ENCODE measurements at places on chromosomes 16 and 17. TPM values are rescaled to one million over a fixed set of nuclear protein-coding genes. Genes with fewer than 3 reads are reported as not detected.
A peak's percentile ranks its signal among the peaks of the same experiment; 100 is the strongest.

DNA sequence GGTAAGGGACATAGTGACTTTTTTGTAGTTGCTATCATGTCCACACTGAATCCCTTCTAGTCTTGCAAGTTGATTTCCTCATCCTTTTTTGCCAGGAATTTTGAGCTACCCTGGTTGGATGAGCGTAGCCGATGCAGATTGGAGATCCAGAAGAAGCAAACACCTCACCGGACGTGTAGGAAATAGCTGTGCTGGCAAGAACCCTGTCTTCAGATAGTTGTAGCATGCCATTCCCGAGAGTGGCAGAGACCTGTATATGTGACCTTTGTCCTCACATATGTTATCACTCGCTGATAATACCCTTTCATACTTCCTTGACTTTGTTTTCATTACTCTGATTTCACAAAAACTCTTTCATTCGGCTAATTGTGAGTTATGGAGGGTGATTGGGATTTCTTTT is 6.2 kb upstream of the CASC3 start:
- DNase-seq, result no peak

- no peak for DNase-seq
These were observed 12.5 kb upstream of the ANKRD40CL start for GRCh38 chr17:50779747-50780353.

Gene SIRT7
- 14.5 TPM for total RNA-seq

- DNase-seq, result no peak
These were observed 16.0 kb downstream of the C17orf100 start for GRCh38 chr17:6667516-6667915.

GRCh38 chr16:28910086-28911031 is 14.7 kb downstream of the RABEP2 start:
- no peak for DNase-seq

DNA sequence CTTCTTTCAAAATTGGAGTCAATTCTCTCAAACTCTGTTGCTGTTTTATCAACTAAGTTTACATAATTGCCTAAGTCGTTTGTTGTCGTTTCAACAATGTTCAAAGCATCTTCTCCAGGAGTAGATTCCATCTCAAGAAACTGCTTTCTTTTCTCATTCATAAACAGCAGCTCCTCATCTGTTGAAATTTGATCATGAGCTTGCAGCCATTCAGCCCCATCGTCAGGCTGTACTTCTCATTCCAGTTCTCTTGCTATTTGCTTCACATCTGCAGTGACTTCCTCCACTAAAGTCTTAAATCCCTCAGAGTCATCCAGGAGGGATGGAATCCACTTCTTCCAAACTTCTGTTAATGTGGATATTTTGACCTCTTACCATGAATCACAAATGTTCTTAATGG is 230.6 kb downstream of the IRF8 start:
- no peak for DNase-seq

Gene TP53TG3F
- total RNA-seq, result not detected

Gene CLEC3A
- total RNA-seq, result not detected

Gene LCAT
- total RNA-seq, result 15.9 TPM

Gene CDR2L
- 23.9 TPM for total RNA-seq

GRCh38 chr17:6464446-6465041 is 20.3 kb downstream of the PIMREG start:
- no peak for DNase-seq

- DNase-seq, result no peak
These were observed 1.6 kb upstream of the SMARCD2 start for GRCh38 chr17:63843910-63844677.

Gene NRN1L
- total RNA-seq, result not detected

- DNase-seq, result no peak
These were observed 29.6 kb downstream of the SGSM2 start for GRCh38 chr17:2366747-2367494.

- DNase-seq, result no peak
These were observed 36.1 kb upstream of the SLC25A19 start for GRCh38 chr17:75325348-75325747.

Gene ITGAL
- 0.65 TPM for total RNA-seq

GRCh38 chr16:14427371-14427948 is 202.6 kb downstream of the PARN start:
- DNase-seq, result peak; percentile 13

Gene NETO2
- total RNA-seq, result 9.4 TPM

Gene ARHGAP23
- total RNA-seq, result 69.4 TPM

DNA sequence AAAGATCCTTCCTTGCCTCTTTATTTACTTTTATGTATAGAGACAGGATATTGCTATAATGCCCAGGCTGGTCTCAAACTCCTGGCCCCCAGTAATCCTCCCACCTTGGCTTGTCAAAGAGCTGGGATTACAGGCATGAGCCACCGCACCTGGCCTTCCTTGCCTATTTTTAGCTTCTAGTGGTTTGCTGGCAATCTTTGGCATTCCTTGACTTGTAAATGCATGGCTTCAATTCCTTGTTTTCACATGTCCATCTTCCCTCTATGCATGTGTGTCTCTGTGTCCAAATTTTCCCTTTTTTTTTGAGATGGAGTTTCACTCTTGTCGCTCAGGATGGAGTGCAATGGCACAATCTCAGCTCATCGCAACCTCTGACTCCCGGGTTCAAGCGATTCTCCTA is 22.5 kb downstream of the HEXIM2 start:
- DNase-seq, result no peak

Gene LRRC36
- not detected for total RNA-seq

GRCh38 chr16:16029431-16030011 is 80.1 kb downstream of the ABCC1 start:
- peak; percentile 35 for DNase-seq

DNA sequence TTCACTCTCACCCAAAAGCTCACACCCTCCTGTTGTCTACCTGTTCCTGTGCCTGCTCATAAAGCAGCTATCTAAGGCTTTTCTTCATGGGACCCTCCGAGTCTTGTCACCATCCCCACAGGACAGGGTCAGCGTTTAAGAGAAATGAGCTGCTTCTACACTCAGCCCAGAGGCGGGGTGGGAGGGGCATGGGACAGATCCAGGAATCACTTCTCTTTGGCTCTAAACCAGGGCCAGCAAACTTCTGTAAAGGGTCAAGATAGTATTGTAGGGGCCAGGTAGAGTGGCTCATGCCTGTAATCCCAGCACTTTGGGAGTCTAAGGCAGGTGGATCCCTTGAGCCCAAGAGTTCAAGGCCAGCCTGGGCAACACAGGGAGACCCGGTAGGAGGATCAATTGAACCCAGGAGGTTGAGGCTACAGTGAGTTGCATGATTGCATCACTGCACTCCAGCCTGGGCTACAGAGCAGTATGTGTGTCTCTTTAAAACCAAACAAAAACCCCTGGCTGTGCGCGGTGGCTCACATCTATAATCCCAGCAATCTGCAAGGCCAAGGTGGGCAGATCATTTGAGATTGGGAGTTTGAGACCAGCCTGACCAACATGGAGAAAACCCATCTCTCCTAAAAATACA is 23.2 kb upstream of the KLHL11 start:
- no peak for DNase-seq

Gene ABCC12
- total RNA-seq, result not detected

DNA sequence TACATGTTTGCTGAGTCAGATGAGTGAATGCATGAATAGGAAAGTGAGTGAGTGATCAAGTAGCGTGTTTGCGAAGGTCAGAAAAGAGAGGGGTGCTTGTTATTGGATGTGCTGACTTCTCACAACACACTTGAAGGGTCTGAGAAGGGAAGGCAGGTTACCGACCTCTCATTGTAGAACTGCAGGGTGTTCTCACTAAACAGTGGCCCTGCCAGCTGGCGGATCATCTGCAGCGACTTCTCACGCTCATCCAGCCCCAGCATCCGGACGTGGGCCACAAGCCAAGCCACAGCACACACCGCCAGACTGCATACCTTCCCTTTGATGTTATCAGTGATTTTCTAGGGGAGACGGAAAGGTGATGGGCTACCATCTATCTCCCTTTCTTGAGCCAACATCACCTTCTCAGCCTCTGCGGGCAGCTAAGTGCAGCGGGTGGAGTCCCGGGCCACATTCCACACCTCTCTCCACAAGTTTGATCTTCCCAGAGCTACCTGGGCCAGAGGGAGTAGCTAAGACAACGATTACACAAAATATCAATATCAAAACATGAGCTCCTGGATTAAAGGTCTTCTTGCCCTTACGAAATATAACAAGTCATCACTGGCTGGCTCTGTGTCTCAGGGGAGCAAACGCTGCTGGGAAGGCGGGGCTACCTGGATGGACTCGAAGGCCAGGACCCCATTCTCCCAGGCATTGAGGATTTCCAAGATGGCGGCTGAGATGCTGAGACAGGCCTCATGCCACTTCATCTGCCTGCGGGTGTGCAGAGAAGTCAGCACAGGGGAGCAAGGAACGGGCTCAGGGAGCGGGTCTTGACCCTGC is 11.0 kb downstream of the CSF3 start:
- no peak for DNase-seq

DNA sequence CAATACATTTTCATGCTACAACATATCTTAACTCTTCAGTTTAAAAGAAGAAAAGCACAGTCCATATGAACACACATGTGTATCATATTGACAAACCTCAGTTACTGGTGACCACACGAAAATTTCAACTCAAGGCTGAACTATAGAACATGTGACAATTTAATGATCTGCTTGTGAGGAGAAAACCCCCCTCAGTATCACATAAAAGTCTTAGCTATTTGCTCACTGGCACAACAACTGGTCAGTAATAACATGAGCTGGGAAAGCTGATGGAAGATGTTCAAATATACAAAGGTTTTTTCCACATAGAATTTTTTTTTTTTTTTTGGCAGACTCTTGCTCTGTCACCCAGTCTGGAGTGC is 19.5 kb downstream of the ZNF652 start:
- DNase-seq, result peak; percentile 12

Gene ENGASE
- total RNA-seq, result 8.4 TPM

Gene RNF222
- total RNA-seq, result not detected

- DNase-seq, result peak; percentile 56
These were observed 542 bp downstream of the SLC39A11 start for GRCh38 chr17:73091770-73092522.

DNA sequence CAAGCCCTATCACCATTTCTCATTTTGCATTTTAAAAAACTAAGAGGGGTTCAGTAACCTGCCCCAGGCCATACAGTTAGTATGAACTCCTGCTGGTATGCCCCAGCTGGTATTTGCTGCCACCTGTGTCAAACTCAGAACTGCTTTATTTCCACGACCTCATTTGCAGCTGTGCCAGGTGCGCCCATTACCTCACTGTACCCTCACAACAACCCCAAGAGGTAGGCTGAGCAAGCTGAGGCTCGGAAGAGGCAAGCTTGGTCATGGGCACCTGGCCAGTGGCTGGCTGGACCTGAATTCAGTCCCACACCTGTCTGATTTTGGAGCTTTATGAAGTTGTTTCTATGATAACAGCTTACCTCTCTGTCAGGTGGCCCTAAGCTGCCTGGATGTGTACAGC is 7.6 kb downstream of the EPN2 start:
- DNase-seq, result no peak

Data from GM23248 (cell line).